ENCODE measurements at places on chromosomes 2 and 18.

- no peak for DNase-seq
Measured at GRCh38 chr18:34511879-34512278, 198.2 kb upstream of the DTNA start.

- DNase-seq: no peak
Measured at GRCh38 chr18:36558234-36558633, 260.7 kb downstream of the FHOD3 start.

DNA sequence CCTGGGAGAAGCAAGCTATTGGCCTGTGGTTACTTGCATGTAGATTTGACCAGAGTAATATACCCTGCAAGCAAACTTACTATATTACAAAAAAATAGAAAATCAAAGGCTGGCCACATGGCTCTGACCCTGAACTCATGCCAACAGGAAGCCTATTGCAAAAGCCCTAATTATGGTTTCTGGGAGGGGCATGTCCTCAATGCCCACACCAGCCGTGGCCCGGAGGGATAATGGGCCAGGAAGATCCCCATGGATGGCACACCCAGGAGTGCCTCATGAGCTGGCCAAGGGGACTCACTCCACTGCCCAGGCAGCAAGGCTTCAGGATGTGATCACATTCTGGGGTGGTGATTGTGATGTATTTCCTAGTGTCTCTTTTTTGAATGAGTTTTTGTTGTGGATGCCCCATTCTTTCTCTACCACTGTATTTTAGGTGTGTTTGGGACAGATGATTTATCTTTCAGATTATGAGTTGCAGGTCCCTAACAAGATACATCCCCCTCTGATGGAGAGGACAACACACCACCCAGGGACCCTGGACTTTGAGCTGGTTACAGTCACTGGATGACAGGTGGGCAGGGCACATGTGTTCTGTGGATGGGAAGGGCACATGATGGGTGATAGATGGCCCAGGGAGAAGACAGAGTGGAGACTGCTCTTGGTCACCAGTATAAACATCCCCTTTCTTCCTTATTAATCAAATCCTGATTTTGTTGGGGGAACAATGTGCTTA is 18.7 kb upstream of the TFCP2L1 start:
- no peak for DNase-seq

DNA sequence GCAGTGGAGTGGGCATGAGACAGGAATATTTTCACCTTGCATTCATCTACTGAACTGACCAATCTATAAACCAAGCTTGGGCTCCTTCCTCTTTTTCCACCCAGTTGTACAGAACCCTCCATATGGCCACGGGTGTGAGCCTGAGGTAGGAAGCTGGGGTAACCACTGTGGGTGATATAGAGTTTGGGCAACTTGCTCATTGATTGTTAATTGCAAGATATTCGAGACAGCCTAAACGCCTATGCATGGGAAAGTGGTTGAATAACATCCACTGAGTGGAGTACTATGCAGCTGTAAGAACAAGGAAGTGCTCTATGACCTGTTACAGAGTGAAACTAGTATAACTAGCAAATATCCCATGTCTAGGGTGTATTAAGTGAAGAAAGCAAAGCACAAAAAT is 7.3 kb upstream of the VAPA start:
- DNase-seq: no peak

- no peak for DNase-seq
Measured at GRCh38 chr2:217016796-217017419, 157.0 kb upstream of the TNP1 start.

DNA sequence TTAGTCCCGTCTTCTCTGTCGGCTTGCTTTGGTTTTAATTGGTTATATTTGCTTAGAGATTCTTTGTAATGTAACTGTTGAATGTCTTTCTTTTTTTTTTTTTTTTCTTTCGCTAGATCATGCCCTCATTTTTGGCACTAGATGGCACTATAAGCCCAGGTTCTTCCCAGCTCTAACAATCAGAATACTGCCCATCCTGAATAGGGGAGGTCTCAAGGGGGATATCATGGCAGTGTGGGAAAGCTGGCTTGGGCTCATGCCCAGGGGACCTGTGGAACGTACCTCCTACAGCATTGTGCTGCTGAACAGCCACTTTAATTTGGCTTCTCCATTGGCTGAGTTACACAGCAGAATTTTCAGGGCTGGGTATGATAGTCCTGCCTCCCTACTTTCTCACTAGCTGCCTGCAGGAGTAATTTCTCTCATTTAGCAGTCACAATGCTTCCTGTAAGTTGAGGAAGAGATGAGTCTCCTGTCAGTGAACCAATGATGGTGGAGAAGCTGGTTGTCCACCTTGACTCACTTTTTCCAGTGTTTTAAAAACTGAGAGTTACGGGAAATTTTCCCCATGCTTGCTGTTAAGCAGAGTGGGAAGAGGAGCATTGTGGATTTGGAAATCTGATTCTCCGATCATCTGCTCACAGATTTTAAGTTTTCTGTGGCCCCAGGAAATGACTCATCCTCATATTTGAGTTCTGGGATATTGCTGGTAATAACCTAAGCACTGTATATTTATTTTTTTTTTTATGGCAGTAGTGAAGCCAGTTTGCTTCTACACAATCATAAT is 47.2 kb downstream of the RAD51AP2 start:
- no peak for DNase-seq

- no peak for DNase-seq
Measured at GRCh38 chr2:215797676-215798075, 215.7 kb downstream of the MREG start.

DNA sequence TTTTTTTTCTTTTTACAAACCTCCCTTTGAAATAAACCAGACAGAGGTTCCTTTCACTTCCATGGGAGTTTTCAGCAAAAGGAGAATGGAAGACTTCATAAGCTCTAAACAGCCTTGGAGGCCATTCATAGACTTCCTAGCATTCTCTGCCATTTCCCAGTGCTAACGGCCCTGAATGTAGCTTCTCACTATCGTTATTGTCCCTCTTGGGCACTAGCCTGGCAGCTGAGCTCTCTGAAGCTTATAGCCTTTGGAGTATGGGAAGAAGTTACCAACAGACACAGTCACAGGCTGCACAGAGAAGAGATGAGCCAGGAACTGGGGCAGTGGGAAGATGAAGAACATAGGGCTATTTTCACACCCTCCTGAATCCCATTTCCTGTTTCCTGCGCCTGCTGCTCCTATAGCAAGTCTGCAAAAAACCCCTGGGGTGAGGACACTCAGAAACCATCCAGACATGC is 29.1 kb upstream of the EPC2 start:
- no peak for DNase-seq

DNA sequence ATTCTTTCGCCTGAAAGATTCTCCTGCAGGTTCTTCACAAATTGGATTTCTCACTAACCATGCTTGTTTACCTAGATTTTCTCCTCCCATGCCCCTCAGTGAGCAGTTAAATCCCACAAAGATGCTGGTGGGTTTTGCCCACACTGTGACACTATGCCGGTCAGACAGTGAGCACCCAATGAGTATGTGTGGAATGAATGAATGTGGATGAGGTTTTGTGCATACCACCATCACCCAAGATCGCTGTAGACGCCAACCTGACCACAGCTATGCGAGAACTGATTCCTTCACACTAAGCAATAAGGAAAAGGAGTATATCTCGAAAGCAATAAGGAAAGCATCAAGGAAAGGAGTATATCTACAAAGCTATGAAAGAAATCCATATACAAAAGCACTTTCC is 116.7 kb downstream of the PID1 start:
- DNase-seq: no peak
